ENCODE measurements at places on chromosomes 4 and X. TPM values are rescaled to one million over a fixed set of nuclear protein-coding genes. Genes with fewer than 3 reads are reported as not detected.

Gene ATP8A1
- 95.4 TPM for polyA plus RNA-seq

- no peaks in the 10 kb centered on the region for H3K4me1 ChIP-seq
- H3K4me3 ChIP-seq, result no peak overlapping the region
- H3K36me3 ChIP-seq, result no peaks in the 10 kb centered on the region
- DNase-seq, result no peak
These were observed 23.8 kb downstream of the COL25A1 start for GRCh38 chr4:109278594-109279031.

Gene EGFL6
- 14.7 TPM for polyA plus RNA-seq

- peak overlapping the region; percentile 81 for H3K27ac ChIP-seq
- H3K4me1 ChIP-seq, result peaks cover 5% of the 10 kb centered on the region
- H3K4me3 ChIP-seq, result peak overlapping the region; percentile 55
- peaks cover 14% of the 10 kb centered on the region for H3K27me3 ChIP-seq
- peak; percentile 52 for DNase-seq
These were observed 65.1 kb upstream of the CCDC160 start for GRCh38 chrX:134171661-134172587.

GRCh38 chrX:12657881-12658280 is 133.3 kb upstream of the PRPS2 start:
- H3K4me3 ChIP-seq, result no peak overlapping the region
- no peaks in the 10 kb centered on the region for H3K36me3 ChIP-seq
- H3K27me3 ChIP-seq, result no peaks in the 10 kb centered on the region
- DNase-seq, result no peak

Gene ZGRF1
- polyA plus RNA-seq, result 12.4 TPM

DNA sequence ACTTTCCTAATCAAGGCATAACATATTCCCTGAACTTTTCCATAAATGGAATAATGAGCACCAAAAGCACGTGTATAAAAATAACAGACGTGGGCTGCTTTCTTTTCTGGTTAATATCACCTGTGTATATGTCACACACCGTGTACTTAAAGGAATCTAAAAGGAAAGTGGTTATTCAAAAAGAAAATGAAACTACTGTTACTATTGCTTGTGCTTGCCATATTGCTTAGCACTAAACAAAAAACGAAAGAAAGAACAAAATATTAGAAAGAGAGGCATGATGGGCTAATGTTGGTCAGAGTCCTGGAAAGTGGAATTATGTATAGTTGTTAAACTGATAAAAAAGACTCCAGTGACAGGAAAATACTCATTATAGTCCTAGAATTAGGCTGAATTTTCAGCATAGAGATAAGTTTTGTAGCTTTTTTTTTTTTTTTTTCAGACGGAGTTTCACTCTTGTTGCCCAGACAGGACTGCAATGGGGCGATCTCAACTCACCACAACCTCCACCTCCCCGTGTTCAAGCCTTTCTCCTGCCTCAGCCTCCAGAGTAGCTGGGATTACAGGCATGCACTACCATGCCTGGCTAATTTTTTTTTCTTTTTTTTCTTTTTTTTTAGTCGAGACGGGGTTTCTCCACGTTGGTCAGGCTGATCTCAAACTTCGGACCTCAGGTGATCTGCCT is 123.2 kb downstream of the PABPC4L start:
- H3K4me1 ChIP-seq, result no peaks in the 10 kb centered on the region
- H3K36me3 ChIP-seq, result no peaks in the 10 kb centered on the region
- H3K4me3 ChIP-seq, result no peak overlapping the region
- H3K27me3 ChIP-seq, result no peaks in the 10 kb centered on the region

Gene TRPC5OS
- 0.17 TPM for polyA plus RNA-seq

- no peak for DNase-seq
- H3K4me1 ChIP-seq, result no peaks in the 10 kb centered on the region
- peaks cover 5% of the 10 kb centered on the region for H3K27me3 ChIP-seq
- no peak overlapping the region for H3K27ac ChIP-seq
- no peak overlapping the region for H3K4me3 ChIP-seq
These were observed 130.8 kb downstream of the ENOX2 start for GRCh38 chrX:130772105-130772775.

Gene RNF175
- 39.3 TPM for polyA plus RNA-seq

GRCh38 chr4:74969507-74970474 is 36.9 kb downstream of the PARM1 start:
- H3K27me3 ChIP-seq, result no peaks in the 10 kb centered on the region
- DNase-seq, result no peak
- no peak overlapping the region for H3K27ac ChIP-seq
- H3K4me1 ChIP-seq, result no peaks in the 10 kb centered on the region
- no peak overlapping the region for H3K4me3 ChIP-seq
- H3K36me3 ChIP-seq, result no peaks in the 10 kb centered on the region

- DNase-seq, result no peak
- H3K27ac ChIP-seq, result peak overlapping the region; percentile 49
- peaks cover 4% of the 10 kb centered on the region for H3K27me3 ChIP-seq
- no peaks in the 10 kb centered on the region for H3K36me3 ChIP-seq
- H3K4me3 ChIP-seq, result no peak overlapping the region
These were observed 478.3 kb upstream of the FTHL17 start for GRCh38 chrX:31550158-31550557.

Gene PRDM8
- polyA plus RNA-seq, result 44.4 TPM

- H3K4me1 ChIP-seq, result no peaks in the 10 kb centered on the region
- no peak overlapping the region for H3K27ac ChIP-seq
- H3K36me3 ChIP-seq, result no peaks in the 10 kb centered on the region
- no peak overlapping the region for H3K4me3 ChIP-seq
- DNase-seq, result no peak
These were observed 1.8 kb downstream of the PPP1R2C start for GRCh38 chrX:42776195-42776594.
